ENCODE measurements at places on chromosomes 11 and 22.

- peak; percentile 58 for DNase-seq
Observed at GRCh38 chr11:131674051-131674755, 303.8 kb downstream of the NTM start.

DNA sequence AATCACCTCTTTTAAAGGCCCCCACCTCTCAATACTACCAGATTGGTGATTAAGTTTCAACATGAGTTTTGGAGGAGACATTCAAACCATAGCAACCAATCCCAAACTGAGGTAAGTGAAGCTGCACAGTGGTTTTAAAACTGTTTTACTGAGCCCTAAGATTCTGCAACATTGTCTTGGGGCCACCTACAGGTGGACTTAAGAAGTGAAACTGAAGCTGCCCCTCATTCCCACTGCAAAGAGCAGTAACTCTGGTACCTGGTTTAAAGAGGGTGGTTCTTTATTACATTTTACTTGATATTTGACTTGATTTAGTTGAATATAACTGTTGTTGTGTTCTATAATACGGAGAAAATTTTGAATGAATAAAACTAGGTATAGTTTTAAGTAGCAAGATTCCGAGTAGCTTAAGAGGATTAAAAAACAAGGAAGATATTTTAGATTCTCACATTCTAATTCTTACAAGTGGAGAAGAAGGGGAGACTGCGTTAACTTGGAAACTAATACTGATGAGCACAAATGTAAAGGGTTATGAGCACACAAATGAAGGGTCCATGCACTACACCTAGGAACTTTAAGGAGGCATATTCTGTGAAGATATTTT is 26.7 kb downstream of the SYT9 start:
- DNase-seq, result peak; percentile 21

- no peak for DNase-seq
Observed at GRCh38 chr22:38426628-38427027, 28.4 kb downstream of the KCNJ4 start.

DNA sequence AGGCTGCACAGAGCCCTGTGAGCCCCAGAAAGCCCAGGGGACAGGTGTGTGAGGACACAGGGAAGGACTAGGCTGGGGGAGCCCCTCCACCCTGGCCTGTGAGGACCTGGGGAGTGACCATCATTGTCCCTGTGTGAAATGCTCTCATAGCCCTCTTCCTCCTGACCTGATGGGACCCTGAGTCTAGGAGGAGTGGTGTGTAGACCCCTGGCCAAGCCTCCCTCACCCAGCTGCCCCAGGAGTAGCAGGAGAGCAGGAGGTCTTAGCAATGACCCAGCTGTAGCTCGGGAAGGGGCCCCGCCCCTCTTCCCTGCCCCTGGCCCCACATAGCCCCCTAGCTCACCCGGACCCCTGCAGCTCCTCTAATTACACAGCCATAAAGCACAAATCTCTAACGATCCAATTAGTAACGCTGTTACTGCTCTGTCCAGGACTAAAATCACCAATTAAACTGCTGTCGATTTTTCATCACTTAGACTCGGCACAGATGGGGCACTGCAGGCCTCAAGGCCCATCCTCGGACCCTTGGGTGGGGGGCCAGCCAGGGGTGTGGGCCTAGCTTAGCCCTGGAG is 6.6 kb upstream of the CABP7 start:
- no peak for DNase-seq

- no peak for DNase-seq
Observed at GRCh38 chr11:109422870-109423465, 978 bp downstream of the C11orf87 start.

- DNase-seq, result no peak
Observed at GRCh38 chr11:20374741-20375300, 11.3 kb downstream of the HTATIP2 start.

DNA sequence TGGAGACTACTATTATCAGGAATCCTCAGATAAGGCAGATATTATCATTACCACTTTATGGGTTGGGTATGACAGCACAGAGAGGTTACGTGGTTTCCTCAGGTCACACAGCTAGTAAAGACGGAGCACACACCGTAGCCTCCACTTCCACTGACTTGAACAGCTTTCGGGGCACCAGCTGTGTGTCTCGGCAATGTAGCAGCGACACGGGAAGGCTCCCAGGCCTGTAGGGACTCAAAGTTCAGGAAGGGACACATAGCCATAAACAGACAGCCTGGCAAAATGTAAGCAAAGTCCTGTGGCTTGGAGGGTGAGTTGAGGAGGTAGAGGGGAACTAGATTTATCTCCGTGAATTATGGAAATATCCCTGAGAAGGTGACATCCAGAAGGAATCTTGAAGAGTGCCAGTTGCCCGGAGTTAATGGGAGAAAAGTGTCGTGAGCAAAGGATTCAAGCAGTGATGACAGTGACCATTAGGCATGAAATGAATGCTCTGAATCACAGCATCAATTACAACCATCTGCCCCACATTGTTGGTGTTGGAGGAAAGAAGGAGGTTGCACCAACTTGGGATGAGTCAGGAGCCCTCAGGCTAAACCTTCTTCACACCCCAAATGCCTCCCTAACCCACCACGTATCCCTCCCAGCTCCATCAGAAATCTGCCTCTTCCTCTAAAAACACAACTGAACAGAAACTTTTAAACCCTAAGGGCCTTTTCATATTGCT is 106.7 kb upstream of the ASPHD2 start:
- no peak for DNase-seq

- DNase-seq, result no peak
Observed at GRCh38 chr11:18790883-18791206, 753 bp downstream of the PTPN5 start.

DNA sequence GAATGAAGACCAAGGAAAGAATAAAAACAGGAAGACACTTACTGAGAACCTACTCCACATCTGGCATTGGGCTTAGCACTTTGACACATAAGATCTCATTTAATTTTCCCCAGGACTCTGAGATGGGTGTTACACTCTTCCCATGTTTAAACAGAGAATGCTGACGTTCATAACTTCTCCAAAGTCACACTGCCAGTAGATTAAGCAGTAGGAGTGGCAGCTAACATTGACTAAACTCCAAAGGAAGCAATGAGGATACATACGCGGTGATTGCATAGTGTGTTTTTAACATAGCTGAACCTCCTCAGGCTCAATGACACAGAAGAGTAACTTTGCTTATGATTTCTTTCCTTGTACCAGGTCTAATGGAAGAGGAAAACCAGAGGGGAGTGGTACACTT is 14.5 kb upstream of the OR10V1 start:
- no peak for DNase-seq

DNA sequence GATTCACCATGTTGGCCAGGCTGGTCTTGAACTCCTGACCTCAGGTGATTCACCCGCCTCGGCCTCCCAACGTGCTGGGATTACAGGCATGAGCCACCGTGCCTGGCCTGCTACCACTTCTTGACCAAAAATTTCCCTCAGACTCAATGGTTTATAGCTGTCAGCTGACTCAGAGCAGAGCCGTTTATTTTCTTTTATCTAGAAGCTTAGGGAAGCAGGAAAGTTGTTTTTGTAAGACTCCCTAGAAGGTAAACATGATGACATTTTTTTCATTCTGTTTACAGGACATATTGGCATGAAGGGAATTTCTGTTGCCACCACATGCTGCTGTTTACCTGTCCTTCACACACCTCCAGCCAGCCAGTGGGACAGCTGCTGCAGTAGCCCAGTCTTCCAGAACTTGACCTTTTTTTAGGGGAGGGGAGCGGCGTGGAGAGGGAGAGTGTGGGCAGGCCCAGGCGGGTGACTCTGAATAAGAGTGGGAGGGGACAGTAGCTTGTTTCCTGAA is 56.1 kb upstream of the PTPRJ start:
- no peak for DNase-seq

- no peak for DNase-seq
Observed at GRCh38 chr22:39434721-39435120, 22.1 kb upstream of the MGAT3 start.

DNA sequence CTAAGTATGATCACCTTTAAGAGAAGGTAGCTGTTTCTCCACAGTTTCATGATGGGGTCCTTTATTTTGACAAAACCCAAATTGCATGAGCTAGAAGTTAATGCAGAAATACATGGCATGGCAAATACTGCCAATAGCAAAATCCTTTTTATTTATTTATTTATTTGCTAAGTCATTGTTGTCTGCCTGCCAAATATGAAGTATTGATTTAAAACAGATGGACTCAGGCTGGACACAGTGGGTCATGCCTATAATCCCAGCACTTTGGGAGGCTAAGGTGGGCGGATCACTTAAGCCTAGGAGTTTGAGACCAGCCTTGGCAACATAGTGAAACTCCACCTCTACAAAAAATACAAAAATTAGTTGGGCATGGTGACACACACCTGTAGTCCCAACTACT is 52.4 kb downstream of the LARGE2 start:
- DNase-seq, result no peak

DNA sequence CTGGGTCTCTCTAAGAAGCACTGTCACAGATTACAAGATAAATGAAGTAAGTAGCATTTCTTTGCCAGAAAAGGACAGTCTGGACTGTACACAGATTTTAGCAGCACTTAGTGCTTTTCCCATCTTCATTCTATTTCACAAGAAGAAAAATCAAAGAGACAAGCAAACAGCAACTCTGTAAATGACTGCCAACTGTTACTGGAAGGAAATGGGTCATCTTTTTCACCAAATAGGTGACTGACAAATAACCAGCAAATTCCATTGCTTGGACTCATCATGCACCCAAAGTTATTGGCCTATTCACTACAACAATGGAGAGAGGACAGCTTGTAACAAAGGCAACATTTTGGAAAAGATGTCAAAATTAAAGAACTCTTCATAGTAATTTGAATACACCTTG is 28.9 kb upstream of the CARD18 start:
- DNase-seq, result no peak

- no peak for DNase-seq
Observed at GRCh38 chr11:94184846-94185245, 56.2 kb downstream of the PANX1 start.

- no peak for DNase-seq
Observed at GRCh38 chr22:19654338-19654987, 59.8 kb upstream of the SEPTIN5 start.

DNA sequence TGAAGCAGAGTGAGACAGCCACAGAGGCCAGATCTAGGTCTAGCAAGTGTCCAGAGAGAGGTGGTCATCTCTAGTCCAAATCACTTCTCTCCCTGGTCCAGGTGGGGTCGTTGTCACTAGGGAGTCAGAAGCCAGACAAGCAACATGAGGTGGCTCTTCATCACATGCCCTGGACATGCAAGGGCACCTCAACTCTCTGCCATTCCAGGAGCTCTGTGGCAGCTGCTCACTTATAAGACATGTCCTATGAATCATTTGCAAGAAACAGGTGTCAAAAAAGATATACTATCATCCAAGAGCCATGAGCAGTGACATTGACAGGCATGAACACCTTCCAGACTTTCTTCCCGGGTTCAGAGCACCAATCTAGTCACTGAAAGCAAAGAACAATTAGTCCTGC is 130.8 kb downstream of the GALNT18 start:
- no peak for DNase-seq

DNA sequence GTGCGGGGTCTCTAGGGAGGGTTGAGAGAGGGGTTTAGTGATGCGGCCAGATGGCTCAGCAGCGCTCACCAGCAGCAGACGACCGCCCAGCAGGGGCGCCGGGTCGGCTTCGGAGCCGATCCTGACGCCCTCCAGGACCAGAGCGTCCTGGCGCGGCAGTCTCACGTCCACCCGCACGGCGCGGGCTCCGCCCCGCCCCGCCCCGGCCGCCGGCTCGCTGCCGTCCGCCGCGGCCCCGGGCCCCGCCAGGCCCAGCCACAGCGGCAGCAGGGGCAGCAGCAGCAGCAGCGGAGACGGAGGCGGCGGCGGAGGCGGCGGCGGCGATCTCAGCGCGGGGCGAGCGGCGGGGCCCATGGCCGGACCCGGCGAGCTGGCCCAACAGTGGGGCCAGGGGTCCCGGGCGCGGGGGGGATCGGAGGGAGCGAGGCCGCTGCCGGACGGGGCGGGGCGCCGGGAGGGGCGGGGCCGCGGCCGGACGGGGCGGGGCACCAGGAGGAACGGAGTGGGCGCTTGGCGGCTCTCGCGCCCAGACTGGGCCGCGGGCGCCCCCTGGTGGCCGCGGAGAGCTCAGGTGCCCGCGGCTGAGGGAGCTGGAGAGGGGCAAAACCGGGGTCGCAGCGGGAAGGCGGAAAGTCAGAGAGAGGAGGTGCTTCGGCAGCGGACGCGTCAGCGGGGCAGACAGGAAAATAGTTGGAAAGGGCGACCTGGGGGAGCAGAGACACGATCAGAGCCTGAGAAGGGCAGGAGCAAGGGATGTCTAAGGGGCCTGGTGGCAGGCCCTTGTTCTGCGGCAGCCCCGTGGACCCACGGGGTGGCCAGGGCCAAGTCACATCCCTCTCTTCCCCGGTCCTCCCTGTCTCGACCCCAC is at the start of gene RNF215:
RNF215 (minus strand) TSS at position 452 of the 868 bp plus-strand sequence; CDS start at position 354, 98 bp downstream.
- DNase-seq, result peak; percentile 83

Measured in activated CD4-positive, alpha-beta T cell treated with anti-CD3 and anti-CD28 coated beads, Interleukin-2, amount 50 U/mL, for 16 hours (primary cell).